ENCODE measurements at places on chromosomes 2 and 18.

GRCh38 chr2:241812730-241813643 is 4.0 kb downstream of the NEU4 start:
- DNase-seq = peak; percentile 12

DNA sequence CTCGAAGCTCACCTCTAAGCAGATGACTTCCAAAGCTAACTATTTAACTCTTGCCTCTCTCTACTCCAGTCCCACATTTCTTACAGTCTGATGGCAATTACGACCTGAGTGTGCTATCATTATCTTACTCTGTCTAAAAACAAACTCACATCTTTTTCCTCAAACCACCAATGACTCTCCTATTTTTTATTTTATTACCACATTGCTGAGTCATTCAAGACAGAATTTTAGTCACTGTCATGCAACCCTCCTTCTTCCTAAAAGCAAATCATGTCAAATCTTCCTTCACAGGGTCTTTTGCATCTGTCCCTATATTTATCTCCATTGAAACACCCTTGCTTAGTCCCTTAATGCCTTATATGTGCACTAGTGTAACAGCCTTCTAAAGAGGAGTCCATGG is 34.6 kb upstream of the C2orf15 start:
- no peak for DNase-seq

- DNase-seq = no peak
These were observed 26.6 kb downstream of the SMCHD1 start for GRCh38 chr18:2681993-2682603.

DNA sequence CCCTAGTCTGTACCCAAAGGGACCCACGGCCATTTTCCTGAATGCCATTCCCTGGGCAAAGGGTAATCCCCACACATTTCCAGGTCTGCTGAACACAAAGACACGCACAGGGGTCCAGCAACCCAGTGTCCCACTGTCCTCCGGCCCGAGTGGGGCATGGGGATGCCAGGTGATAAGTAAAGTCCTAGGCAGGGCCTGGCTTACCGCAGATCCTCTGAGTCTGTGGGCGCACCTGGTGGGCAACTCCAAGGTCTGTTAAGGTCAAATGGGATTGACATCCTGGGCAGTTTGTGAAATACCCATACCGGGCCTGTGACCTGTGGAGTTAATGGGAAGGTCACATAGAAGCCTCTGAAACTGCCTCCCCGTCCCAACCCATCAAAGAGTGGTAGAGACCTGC is 116.1 kb downstream of the EIPR1 start:
- no peak for DNase-seq

GRCh38 chr2:85743304-85743978 is 10.3 kb upstream of the ATOH8 start:
- no peak for DNase-seq

DNA sequence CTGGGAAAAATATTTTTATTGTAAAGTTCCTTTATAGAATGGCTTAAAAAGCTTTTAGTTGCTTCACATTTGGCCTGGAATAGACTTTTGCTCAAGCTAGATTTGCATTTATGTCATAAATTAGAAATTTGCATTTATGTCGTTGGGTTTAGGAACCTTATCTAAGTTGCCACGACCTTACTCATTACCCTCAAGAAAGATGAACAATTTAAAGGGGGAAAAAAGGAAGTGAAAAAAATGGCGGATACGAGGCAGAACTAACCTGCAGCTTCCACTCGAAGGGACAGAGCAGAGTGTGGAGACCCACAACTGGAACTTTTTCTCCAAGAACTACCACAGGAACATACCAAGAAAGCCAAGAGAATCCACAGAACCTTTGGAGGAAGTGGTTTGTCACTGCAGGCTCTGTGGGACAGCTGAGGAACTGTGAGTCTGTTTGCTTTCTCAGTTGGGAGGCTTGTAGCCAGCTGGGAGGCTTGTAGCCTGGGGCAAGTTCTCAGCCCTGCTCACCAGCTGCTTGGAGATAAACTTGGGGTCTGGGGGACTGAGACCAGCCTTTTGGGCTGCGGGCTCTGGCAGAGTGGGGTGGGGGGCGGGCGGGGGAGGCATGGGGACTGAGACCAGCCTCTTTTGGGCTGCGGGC is 349.9 kb upstream of the MEIS1 start:
- DNase-seq = peak; percentile 2

DNA sequence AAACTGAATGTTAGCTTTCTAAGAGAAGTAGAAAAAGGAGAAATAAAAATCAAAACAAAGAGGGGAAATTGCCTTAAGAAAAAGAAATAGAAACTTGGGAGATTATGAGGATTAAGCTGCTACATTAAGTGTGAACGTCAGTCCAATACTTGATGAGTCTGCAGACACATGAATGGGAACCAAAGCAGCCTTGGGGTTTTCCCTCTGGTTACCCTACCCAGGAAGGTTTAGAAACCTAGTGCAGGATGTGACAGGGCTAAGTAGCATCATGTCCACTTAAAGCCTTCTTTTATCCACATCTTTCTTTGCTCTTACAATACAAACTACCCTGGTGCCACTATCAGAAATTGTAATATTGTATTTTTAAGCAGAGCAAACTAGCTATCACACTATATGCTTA is 22.3 kb downstream of the SLC35F5 start:
- no peak for DNase-seq

DNA sequence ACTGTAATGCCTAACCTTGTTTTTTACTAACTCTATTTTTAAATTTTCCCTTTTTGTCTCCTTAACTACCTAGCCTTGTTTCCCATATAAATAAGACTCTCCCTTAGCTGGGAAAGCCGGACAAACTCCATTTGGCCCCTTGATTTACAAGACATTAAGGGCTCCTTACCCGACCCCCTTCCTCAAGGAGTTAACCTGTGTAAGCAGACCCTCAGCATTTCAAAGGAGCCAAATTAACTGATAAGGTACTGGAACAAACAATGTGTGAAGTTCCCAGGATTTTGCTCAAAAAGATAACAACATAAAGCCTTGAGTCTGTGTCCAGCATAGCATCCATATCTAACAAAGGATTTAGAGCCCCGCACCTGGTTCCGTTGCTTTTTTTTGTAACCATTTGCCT is 59.6 kb upstream of the C2orf15 start:
- no peak for DNase-seq

DNA sequence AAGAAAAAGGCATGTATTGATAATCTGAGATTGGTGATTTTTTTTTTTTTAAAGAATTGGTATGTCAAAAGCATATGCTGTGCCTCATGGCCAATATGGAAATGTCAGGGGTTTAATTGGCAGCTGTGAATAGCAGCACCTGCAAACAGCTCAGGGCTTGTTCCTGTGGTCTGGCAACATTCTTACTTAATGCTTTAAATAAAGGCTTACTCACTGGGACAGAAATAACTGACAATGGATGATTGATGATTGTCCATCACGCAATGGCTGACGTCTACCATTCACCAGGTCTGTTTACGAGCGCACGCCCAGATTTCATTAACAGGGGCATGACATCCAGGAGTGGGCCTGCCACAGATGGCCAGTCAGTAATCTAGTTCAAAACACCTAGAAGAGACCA is 66.7 kb downstream of the ETAA1 start:
- no peak for DNase-seq

DNA sequence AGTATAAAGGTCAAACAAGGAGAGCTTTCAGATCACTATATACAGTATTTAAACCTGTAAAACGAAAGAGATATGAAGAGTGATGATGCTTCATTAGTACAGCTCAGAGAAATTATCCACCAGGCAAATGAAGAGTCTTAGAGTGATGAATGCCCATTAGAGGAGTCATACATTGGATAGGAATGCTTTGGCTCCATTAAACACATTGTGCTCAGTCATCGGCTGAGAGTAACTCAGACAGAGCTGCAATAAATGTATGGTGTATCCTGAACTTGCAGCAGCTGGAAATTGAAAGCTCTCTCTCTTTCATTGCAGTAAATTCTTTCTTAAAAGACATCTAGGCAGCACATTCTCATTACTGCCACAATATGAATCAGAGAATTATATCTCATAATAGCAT is 340.8 kb upstream of the SPHKAP start:
- no peak for DNase-seq

DNA sequence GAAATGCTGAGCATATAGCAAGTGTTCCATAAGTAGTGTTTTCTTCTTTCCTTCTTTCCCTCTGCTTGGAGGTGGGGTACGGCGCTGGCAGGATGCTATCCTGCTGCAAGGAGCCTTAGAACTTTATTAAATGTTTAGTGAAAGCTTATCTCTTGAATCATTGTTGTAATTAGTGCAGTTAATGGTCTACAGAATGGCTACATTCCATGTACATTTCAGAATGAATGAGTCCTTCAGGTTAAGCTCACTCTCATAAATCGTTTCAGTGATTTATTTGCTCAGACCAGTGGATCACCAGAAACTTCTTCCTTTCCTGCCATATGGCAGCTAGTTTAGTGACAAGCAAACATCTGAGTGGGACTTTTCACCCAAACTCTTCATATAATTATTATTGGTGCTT is 3.3 kb upstream of the YWHAQ start:
- no peak for DNase-seq

DNA sequence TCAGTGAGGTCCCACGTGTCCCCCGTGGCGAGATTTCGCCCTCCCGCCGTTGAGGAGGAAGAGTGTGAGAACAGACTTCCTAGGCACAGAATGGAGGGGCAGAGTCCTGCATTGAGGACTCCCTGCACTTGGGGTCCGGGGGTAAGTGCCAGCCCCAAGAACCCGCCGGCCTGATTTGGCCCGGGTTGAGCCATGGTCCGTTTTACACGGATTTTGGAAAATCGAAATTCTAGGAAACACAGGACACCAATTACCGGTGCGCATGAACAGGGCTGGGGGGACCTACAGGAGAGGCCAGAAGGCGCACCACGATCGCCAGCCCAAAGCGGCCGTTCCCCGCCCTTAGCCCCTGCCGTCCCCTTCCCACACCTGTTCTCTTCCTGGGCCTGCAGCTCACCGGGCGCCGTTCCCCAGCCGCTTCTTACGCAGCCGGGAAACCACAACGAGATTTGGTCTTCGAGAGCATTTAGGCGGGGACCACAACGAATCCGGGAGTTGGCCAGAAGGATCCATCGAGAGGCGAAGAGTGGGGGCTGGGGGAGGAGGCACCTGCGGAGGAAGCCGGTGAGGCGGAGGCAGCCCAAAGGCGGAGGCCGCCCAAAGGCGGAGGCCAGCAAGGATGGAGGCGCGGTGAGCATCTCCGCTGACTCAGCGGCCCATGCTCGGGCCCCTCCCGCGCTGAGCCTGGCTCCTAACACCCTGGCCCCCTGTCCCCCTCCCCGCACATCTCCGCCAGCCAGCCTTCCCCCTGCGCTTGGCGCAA is 464 bp upstream of the TLX2 start:
- DNase-seq = no peak

- DNase-seq = peak; percentile 59
These were observed 864 bp upstream of the XPO1 start for GRCh38 chr2:61538920-61539520.

GRCh38 chr2:83055376-83056010 is 1403.6 kb downstream of the SUCLG1 start:
- DNase-seq = peak; percentile 82

DNA sequence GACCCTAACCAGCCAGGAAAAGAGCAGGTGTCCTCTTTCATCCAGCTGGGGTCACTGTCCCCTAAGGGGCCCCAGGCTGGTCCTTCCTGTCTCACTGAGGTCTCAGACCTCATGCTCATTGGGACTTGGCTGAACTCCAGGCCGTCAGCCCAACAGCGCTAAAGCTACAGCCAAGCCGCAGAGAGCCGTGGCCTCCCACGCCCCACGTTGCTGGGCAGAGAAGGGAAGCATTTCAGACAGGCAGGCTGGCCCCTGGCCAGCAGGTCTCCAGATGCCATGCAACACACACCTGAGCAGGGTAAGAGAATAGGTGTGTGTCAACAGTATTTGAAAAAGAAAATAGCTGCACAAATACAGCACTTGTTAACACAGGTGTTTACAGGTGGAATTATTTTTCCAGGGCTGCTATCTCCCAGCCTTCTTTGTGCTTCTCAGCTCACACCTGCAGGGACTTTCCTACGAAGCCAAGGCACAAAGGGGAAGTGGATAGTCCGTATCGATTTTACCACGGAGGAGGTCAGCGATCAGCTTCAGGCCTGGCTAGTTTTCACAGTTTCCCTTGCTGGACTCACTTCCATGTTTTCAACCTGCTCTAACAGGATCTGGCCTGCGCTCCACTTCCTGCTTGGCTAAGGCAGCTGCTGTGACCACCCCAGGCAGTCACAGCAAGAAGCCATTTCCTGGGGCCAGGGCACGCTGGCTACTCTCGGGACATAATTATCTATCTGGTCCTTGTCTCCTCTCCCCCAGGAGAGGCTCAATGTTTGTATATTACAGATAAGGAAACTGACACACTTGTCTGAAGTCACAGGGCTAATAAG is 156.1 kb upstream of the ID2 start:
- peak; percentile 44 for DNase-seq

DNA sequence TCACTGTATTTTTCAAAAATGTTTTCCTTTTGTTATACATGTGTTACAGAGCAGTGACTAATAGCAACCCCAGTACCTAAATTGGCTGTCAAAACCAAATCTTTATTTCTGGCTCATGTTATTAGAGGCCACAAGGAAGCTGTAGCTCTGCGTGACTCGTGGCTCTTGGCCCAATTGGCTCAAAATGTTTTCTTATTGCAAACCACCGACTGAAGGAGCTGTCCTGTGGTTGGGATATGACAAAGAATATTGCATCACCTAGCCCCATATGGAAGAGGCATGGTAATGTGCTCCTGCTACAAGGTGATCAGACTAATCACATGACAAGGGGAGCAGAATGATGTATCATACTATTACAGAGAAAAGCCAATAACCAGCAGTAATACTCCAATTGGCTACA is 1058.5 kb downstream of the CBLN2 start:
- no peak for DNase-seq

- peak; percentile 4 for DNase-seq
These were observed 422.5 kb downstream of the LPIN1 start for GRCh38 chr2:12168791-12169388.

GRCh38 chr2:65130664-65131175 is 814 bp upstream of the RAB1A start:
- DNase-seq = peak; percentile 70

- no peak for DNase-seq
These were observed 602.4 kb downstream of the METTL4 start for GRCh38 chr18:1968801-1969498.

GRCh38 chr2:181776336-181776735 is 96.0 kb upstream of the NEUROD1 start:
- no peak for DNase-seq

DNA sequence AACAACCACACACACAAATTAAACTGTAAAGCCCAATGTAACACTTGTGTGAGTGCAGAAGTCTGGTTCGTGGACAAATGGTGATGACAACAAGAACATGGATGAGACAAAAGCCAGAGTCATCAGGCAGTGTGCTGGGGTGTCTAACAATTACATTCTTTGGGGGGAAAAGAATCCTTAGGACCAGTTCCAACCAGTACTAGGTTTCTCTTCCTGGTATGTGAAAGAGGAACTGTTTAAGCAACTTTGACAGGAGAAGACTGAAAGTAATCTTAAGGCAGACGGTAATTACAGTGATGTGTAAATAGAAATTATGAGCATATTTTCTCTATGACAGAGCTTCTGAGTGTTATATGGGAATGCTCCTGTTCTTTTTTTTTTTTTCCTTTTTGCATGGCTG is 133.4 kb downstream of the AFF3 start:
- peak; percentile 25 for DNase-seq

GRCh38 chr2:219958941-219959340 is 331.5 kb downstream of the SLC4A3 start:
- DNase-seq = no peak
